ENCODE measurements at places on chromosomes 6 and 20.
A peak's percentile ranks its signal among the peaks of the same experiment; 100 is the strongest.

DNA sequence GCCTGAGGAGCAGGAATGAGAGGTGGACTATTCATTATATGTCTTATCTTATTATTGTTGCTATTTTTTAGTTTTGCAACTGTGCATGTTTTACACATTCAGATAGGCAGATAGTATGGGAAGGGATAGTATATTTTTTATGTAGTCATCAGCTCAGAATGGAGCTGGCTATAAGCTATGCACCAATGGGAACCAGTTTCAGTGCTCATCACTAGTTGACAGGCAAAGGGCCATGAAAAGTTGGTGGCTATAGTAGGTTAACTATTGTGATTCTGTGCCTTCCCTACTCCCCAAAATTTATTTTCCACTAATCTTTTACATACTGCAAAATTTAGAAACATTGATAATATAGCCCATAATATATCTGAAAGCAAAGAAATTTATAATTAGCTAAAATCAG, 5.3 kb upstream of the UBD start:
- DNase-seq, result no peak

DNA sequence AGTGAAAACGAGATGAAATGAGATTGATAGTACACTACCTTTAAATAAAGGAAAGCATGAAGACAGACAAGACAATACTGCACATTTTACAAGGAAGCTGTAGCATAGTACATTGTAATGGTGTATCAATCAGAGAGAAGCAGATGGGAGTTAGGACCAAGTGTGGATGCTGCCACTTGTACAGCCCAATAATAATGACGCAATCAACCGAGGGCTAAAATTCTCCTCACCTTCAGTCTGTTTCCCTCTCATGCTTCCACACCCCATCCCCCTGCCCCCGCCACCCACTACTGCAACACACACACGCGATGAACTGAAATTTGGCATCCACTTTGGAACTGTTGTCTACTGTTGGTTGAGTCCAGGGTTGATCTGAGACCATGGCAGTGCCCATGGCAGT, 12.4 kb upstream of the HDGFL1 start:
- no peak for DNase-seq

- DNase-seq, result no peak
Measured at GRCh38 chr6:167094820-167095637, 27.9 kb upstream of the CCR6 start.

DNA sequence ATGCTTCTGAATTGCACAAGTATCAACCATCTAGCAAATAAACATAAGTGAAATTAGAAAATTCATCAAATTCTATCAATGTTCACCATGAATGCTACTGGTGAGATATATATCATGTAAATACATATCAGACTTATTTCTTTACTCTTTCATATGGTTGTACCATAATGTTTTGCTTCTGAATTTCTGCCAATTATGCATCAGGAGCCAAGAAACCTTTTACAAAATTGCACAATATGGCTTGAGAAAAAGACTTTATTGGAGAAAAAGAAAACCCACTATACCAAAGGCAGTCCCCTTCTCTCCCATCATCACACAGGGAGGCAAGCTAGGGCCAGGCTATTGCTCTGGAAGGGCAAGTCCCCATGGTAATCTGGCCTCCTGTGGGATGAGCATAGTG, 402.6 kb downstream of the C6orf118 start:
- DNase-seq, result no peak

DNA sequence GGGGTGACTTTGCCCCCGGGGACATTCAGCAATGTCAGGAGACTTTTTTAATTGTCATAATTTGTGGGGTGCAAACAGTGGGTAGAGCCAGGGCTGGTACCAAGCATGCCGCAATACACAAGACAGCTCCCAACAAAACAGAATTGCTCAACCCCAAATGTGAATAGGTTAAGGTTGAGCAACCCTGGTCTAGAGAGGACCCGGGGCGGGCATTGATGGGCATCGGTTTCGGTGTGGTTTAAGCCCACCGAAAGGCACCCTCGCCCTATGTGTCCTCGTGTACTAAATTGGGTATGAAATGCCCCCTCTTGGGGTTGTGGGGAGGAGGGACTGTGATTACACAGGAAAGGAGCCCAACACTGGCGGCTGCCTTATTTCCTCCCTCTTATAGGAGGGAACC, 36.0 kb downstream of the KIAA1755 start:
- no peak for DNase-seq

DNA sequence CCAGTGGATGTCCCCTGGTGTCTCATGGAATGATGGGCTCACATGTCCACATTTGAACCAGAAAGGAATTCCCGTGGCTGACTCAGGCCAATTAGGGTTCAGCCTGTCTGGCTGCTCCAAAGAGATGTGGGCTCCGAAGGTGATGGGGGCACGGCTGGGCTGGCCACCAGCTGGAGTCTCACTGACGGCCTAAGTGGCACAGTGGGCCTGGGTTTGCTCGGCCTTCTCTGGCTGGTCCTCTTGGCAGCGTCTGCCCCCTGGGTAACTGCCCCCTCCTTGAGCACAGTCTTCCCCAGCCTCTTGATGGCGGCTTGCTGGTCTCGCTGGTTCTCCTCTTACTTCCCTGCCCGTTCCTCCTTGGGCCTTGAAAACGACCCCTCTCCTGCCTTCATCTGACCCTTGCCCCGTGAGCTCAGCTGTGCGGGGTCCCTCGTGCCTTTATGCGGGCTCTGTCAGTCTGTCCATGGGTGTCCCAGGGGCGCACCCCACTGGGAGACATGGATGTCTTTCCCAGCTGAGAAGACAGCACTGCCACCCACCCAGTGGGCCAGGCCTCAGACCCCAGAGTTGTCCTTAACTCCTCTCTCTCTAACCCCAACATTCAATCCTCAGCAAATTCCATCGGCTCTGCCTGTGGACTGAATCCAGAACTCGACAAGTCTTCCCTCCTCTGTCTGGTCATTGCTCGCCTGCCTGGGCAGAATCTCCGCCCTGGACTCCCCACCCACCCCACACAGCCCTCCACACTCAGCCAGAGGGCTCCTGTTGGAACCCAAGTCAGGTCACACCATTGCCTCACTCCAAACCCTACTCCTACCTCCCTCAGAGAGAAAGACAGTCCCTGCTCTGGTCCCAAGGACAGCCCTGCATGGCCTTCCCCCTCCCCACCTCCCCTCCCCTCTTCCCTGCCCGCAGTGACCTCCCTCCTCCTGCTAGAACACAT, 78.7 kb downstream of the CEBPB start:
- no peak for DNase-seq

- DNase-seq, result no peak
Measured at GRCh38 chr6:44696686-44697085, 309.2 kb downstream of the CDC5L start.

- DNase-seq, result no peak
Measured at GRCh38 chr20:4406627-4407026, 315.1 kb upstream of the PRND start.

DNA sequence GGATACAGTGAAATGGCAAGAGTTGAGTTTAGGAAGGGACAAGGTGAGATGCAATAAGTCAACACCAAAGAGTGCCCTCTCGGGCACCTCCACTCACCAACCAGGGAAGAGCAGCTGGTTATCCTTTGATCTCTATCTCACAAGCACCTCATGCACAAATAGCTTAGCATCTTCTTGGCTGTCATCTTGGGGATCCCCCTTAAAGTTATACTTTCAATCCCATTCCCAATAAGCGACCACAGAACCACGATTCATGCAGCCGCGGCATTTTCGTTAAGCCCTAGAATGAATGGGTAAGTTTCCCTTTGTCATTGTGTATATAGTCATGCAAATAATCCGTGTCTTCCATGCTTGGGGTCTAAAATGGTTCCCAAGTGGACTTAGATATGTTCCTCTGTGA, 73.5 kb downstream of the ADTRP start:
- no peak for DNase-seq

DNA sequence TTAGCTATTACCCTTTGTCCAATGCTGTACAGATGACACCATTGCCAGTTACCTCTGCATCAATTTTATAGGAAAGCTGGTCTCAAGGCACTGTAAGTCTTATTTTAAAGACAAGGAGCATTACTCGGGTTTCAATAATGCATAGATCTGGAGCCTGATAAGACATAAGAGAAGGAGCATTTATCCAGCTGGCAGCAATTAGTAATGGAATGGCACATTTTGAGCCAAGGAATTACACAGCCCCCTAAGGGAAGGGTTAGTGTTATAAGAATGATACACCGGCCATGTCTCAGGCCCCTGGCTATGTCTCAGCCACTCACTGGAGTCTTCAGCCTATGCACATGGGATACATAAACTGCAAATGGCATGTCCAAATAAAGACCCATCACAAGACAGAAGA, 23.1 kb upstream of the TMEM242 start:
- DNase-seq, result no peak

DNA sequence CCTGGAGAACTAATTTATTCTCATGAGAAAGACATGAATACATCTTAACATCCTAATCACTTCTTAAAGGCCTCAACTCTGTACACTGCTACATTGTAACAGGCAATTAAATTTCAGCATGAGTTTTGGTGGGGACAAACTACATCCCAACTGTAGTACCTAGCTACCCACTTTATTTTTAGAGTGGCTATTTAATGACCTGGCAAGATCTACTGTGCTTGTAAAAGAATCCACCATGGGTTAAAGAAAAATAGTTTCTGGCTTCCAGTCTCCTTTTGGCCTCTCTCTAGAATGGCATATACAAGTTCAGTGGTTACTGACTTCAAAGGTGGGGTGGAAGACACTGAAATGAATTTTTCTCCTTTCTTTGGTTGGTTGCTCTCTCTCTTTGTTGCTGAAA, 193.9 kb downstream of the ESR1 start:
- no peak for DNase-seq

DNA sequence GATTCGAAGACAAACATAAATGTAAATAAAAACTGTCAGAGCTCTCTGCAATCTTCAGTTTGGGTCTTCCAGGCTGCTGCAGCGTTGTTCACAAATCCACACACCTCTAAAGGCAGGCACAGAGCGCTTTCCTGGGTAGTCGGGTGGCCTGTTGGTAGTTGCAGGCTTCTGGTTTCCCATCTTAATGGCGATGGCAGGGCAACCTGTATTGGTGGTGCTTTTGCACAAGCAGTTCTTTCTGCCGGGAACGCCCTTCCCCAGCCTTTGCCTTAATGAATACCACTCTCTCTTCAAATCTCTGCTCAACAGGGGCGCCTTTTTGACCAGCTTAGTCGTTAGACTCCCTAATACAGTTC, 723 bp upstream of the IFT52 start:
- DNase-seq, result no peak

GRCh38 chr6:151811081-151811480, 3.6 kb downstream of the ESR1 start:
- no peak for DNase-seq

DNA sequence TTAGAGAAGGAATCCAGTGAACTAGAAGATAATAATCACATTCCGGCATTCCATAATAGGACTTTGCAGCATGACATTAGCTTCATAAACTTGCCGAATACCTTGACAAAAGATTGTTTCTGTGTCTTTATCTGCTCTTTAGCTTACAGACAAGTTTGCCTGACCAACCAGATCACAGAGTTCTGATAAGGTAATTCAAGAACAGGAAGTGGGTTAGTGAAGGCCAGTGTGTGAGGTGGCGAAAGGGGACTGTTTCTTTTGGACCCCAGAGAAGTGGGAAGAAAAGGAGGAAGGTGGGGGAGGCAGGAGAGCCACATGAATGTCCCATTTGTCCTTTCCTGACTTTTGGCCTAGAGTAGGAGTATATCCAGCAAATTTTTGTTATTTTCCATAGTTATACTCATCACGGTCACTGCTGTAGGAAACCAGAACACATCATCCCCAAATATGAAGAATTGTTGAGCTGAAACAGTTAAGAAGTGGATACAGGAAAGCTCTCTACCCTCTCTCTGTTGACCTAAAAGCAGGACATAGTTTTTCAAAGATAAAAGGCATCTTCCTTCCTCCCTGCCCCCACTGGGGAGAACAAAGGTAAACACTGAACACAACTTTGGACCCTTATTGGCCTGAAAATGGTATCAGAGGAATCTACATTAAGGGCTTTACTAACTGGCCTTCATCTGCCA, 72.4 kb upstream of the TNFAIP3 start:
- DNase-seq, result no peak

DNA sequence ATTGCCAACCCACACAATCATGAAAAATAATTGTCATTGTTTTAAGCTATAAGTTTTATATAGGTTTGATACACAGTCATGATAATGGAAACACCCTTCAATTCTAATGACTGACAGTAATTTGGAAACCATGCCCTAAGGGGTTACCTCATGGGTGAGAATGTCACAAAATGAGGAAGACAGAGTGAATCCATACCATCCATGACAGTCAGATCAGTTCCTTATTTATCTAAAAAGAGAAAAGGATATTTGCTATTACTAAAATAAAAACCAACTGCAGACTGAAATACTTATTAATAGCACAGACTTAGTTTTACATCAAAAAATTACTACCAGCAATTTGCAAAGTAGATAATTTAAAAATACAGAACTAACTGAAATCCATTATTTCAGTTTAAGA, 437.8 kb downstream of the UTRN start:
- DNase-seq, result no peak

DNA sequence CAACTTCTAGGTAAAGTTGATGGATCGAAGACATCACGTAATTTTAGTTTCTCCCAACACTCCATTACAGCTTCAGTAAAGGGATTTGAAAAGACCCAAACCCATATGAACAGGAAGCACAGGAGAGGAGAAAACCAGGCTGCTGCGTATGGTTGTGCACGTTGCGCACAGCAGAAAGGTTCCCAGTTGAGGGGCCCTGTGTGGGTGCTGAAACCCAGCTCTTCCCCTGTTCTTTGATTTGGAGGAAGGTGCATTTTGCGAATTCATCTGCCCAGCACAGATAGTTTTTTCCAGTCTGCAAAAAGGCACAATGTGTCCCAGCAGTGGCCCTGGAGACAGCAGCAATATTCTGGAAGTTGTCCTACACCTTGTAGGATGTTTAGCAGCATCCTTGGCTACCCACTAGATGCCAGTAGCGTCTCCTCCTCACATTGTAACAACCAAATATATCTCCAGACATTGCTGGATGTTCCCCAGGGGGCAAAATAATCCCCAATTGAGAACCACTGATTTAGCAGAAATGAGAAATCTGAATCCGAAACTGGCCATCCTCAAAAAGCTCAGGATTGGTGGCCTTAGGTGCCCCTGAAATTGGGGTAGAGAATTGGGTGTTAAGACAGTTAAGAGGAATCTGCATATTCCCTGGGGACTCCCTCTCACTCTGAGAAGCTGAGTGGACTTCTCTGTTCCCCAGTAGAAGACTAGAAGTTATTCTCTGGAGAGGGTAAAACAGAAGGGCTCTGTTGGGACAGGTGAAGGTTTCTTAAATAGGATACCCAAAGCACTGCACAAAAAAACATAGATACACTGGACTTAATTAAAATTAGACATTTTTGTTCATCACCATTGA, 12.2 kb downstream of the SUN5 start:
- DNase-seq, result peak; percentile 23

GRCh38 chr6:115573861-115574260, 486.8 kb downstream of the FRK start:
- no peak for DNase-seq

DNA sequence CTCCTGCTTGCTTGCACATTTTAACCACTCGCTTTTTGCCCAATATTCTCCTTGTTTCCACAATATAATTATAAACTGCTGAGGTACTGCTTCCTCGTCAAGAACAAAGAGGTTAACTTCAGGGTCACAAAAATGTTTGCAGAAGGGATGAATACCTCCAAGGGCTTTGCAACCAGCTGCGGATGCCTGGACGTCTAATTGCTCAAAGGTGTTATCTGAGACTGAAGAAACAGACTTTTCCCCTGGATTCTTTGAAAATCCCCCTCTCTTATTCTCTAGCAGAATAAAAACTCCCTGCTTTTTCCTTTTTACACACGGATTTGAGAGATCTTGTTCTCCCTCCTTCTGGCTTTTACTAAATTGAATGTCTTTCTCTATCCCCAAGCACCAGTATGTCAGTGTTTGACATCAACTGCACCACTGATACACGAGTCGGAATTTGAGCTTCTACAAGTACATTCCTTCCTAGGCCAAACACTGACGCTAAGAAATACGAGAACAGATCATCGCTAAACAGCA, 336 bp upstream of the SMPDL3A start:
- no peak for DNase-seq

Measured in CD4-positive, alpha-beta T cell treated with Interleukin-6 for 4 hours (primary cell).